T-helper 9 cell (primary cell): ENCODE measurements at places on chromosomes 7 and 10.

DNA sequence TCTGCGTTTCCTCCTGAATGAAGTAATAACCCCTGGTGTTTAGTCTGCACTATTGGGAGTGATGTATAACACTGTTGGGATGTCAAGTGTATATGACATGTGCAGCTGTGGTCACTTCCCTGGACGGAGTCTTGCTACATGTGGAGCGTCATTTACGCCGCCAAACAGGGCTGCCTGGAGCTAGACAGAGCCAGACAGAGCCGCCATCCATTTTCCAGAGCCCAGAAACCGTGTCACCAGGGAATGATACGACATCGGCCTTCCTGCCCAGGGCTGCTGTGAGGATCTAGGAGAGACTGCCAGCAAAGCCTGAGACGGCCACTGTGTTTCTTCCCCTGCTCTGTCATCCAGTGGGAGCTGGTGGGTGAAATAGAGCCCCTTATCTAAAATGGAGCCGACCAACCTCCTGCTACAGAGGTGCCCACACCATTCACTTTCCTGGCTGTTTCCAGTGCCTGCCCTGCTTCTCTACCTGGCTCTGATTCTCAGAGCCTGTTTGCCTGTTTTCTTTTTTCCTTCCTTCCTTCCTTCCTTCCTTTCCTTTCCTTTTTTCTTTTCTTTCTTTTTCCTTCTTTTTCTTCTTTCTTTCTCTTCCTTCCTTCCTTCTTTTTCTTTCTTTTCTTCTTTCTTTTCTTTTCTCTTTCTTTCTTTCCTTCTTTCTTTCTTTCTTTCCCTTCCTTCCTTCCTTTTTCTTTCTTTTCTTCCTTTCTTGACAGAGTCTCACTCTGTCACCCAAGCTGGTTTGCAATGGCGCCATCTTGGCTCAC, 13.3 kb upstream of the FGFR2 start:
- DNase-seq: no peak

DNA sequence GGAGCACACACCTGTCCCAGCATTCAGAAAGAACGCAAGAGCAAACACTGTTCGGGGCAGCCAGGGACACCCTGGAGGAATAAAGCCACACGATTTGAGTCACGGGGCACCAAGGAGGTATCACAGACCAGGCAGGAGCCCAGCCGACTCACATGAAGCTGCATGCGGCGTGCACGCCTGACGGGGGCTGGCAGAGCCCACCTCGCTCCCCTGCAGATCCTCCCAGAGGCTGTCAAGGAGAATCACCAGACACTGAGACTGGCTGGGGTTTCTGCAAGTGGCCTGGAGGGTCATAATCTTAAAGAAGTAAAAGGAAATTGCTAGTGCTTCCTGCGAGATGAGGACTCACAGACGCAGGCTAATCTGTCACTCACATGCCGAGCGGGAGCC, 61.6 kb downstream of the TCERG1L start:
- no peak for DNase-seq

DNA sequence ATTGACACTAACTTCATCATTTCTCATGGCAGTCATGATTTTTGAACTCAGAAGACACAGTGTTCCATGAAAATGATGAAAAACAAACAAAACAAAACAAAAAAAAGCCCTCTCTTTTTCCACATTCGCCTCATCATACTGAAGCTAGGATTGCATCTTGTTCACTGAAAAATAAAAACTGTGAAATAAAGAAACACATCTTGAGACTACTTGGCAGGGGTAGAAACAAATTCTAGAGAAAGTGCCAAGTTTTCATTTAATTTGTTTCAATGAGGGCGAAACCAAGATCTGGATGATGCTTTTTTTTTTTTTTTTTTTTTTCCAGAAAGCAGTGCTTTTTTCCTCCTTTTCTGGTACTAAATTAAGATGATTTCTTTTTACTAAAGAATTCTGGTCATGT, 350.4 kb upstream of the ETV1 start:
- no peak for DNase-seq

DNA sequence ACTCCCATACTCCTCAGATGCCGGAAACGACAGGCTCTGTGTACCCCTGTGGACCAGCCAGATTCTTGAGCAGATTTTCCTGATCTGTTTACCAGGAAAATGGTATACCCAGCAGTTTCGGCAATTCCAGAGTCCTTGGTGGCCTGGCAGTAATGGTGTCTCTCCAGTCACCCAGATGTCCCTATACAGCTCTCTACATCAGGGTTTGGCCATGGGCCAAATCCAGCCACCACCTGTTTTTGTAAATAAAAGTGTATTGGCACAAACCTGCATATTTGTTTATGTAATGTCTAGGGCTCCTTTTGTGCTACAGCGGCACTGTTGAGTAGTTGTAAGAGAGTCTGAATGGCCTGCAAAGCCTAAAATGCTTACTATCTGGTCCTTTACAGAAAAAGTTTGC, 491.3 kb downstream of the RPS24 start:
- DNase-seq: no peak

DNA sequence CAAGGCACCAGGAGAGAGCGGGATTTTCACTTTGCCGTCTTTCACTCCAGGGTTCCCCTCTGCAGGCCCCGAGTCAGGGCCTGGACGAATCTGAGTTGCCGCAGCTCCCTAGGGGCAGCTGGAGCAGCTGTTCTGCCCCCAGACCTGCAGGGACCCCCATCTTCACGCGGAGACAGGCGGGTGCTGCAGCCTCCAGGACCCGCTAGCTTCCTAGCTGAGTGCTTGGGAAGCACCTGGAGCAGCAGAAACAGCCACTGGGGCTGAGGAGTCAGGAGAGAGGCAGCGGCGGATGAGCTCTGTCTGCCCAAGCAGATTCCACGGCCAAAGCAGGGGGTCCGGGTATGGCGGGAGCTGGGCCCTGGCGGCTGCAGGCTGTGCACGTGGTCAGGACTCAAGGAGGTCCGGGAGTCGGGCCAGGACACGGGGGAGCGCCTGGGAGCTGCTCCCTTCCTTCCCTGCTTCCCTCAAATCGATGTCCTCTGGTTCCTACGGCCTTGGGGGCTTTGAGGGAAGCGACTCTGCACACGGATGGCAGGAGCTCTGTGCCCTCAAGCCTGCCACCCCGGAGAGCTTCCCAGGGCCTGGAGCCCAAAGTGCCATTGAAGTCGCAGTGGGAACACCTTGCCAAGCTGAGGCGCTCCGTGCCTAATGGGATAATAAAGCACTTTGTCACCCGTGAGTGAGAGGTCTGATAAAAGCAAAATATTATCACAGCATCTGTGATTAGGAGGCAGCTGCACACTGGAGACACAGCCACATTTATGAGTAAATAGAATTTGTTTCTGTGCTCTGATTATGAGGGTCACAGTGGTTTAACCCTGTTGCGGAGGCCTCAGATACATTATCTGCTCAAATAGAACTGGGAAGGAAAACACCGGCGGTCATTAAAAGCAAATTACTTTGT, 17.2 kb downstream of the MNX1 start:
- DNase-seq: no peak

DNA sequence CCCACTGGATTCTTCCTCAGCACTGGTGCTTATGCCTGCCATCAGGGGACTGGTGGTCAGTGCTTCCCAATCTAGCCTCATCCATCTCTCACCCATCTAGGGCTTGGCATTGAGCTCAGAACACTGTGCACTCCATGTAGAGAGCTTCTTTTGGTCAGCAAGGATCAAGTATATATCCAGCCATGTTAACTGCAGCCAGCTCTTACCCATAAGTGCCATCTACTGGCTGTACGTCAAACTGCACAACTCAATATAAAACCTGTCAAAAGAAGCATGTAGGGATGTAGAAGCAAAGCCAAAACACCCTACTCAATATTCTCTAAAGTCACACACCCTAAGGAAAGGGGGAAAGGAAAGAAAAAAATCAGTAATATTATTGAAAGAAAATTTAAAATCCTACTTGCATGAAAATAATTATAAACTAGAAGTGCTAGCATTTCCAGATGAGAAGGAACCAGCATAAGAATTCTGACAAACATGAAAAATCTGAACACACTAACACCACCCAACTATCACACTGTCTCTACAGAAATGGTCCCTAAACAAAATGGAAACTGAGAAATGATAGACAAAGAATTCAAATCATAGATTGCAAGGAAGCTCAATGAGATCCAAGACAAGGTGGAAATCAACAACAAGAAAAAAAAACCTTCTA, 531.1 kb upstream of the STEAP1 start:
- DNase-seq: no peak

DNA sequence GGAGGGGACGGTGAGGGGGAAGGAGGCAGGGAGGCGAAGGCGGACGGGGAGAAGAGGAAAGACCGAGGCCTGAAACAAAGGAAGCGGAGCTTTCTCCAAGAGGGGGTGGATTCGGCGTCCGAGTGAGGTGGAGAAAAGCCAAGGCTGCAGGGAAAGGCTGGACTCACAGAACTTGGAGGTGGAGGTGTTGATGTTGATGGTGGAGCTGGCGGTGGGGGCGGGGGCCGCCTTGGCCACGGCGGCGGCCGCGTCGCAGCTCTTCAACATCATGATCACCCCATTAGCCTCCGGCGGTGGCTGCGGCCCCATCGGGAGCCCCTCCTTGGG, 578 bp downstream of the CACUL1 start:
- peak; percentile 26 for DNase-seq

GRCh38 chr10:98509745-98510144, 63.0 kb upstream of the HPS1 start:
- DNase-seq: no peak

DNA sequence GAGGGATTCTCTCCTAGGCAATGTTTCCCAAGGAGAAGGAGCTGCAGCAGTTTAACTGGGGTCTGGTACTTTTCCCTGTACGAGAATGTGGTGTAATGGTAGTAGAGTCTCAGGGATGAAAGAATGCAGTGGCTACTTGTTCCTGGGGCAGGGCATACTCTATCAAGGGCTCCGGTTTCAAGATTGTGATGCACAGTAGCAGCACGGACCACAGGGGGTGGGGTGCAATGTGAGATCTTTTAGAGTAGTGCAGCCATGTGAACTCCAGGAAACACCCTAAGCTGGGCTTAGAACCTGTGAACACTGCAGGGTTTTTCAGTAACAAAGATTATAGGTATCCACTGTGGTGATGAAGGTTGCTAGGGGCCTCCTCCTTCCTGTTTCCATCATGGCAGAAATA, 903.9 kb downstream of the NRG3 start:
- DNase-seq: no peak

DNA sequence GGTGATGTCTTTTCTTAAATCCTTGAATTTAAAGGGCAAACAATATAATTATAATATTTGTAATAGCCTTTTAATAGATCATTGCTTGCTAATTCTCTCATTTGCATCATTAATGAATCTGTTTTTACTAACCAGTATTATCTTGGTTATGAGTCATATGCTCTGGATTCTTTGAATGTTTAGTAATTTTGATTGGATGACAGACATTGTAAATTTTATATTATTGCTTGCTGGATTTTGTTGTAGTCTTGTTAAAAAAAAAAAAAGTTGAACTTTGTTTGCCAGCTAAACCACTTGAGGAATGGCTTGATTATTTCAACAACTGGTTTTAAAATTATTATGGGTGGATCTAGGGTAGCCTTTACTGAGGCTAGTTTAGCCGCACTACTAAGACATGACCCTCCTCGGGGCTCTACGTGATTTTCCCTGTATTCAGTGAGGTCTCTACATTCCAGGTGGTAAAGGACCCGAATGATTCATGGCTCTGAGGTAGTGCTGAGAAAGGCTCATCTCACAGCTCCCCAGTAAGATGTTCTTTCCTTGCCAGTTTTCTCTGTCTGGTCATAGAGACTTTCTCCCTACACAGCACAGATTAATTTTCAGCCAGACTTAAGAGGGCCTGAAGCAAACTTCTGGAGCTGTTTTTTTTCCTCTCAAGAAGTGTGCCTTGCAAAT, 8.5 kb downstream of the C10orf90 start:
- DNase-seq: no peak

- DNase-seq: no peak
Observed at GRCh38 chr7:80760292-80760691, 121.8 kb downstream of the CD36 start.

DNA sequence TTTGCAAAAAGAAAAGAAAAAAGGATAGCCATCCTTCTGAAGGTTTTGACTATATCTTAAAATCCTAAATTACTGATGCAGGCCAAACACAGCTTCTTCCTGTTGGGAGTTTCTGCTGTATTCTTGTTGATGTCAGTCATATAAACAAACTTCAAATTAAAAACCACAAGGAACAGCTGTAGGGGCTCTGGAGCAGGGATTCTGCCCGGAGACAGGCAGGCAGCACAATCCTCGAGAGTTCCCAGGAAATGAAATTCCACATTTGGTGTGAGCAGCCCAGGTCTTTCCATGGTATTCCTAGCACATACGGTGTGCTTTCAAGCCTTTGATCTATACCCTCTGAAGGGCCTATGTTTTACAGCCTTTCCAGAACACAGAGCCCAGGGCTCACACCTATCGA, 43.2 kb downstream of the INSYN2A start:
- no peak for DNase-seq

DNA sequence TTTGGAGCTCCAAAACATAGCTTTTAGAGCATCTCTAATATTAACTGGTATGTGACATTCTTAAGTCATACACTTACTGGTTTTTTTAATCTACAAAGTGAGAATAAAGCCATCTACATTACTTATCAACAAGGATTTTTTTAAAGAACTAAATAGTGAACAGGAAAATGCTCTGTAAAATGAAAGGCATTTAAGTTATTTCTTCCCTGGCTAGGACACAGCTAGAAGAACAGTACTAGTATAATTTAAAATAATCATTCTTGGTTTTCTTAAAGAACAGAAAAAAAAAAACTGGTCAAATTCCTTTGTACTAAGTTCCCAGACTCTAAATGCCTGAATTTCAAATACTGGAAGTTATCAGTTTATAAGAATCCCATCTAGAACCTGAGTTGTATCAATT, 139.5 kb downstream of the SRPK2 start:
- no peak for DNase-seq

DNA sequence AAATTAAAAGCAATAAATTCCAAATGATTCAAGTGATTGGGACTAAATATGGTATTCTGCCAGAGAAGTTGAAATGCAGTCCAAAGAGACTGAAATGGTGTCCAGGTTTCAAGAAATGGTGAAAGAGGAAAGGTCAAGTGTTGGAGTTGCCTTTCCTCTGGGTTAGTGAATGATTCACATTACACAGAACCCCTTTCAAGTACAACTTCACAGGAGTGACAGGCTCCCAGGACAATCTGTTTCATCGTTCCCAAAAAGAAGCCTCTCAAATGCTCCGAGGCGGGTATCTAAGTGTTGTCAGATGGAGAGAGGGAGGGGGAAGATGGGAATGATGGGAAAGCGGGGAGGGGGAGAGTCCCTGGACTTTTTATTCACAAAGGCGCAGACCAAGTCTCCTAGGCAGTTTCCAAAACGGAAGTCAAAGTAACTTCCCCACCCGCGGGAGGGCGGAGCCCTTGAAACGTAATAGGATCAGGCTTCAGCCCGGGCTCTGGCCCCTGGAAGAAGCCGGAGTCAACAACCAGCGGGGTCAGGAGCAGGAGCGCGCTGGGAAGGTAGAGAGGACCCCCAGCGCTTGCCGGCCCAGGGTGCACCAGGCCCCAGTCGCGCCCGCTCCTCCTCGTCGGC, 754 bp downstream of the SLC25A13 start:
- peak; percentile 24 for DNase-seq
